ENCODE measurements at places on chromosomes 2 and 18.

- no peak for DNase-seq
These were observed 161.1 kb downstream of the FAM210A start for GRCh38 chr18:13565228-13565627.

GRCh38 chr2:39902103-39902502 lies 123.0 kb upstream of the THUMPD2 start:
- no peak for DNase-seq

- no peak for DNase-seq
These were observed 1.6 kb upstream of the RTP5 start for GRCh38 chr2:241867776-241868420.

- no peak for DNase-seq
These were observed 226.1 kb downstream of the MYCN start for GRCh38 chr2:16166327-16166981.

DNA sequence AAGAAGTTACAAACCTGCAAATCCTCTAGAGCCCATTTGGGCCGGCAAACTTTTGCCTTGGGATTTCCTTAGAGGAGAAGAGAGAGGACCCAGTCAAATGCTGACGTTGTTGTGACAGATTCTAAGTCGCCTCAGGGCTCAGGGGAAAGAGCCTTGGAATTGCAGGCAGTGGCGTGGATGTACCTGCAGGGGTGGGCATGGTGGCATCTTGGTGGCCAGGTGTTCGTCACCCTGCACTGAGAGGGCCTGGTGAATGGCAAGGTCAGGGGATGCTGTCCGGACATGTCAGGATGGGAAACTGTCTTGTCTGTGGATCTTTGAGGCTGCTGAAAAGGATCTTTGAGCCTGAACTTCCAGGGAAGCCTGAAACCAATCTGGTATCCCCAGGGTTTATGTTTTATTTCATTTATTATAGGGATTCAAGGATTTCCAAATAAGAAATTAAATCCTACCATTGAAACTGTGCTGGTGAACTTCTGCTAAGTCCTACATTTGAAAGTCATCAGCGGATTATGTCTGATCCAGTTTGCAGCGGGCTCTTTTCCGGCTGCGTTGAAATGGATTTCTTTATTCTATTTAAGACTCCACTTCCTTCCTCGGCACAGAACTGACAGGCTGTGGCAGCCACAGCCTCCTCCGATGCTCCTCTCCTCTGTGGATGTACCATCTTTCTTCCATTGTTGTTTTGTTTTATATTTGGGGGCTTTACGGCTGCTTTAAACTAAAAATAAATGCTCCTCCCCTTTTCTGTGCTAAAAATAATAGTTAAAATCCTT lies 207.6 kb downstream of the AGAP1 start:
- DNase-seq: no peak

GRCh38 chr18:65527879-65528633 lies 222.8 kb upstream of the CDH7 start:
- DNase-seq: no peak

DNA sequence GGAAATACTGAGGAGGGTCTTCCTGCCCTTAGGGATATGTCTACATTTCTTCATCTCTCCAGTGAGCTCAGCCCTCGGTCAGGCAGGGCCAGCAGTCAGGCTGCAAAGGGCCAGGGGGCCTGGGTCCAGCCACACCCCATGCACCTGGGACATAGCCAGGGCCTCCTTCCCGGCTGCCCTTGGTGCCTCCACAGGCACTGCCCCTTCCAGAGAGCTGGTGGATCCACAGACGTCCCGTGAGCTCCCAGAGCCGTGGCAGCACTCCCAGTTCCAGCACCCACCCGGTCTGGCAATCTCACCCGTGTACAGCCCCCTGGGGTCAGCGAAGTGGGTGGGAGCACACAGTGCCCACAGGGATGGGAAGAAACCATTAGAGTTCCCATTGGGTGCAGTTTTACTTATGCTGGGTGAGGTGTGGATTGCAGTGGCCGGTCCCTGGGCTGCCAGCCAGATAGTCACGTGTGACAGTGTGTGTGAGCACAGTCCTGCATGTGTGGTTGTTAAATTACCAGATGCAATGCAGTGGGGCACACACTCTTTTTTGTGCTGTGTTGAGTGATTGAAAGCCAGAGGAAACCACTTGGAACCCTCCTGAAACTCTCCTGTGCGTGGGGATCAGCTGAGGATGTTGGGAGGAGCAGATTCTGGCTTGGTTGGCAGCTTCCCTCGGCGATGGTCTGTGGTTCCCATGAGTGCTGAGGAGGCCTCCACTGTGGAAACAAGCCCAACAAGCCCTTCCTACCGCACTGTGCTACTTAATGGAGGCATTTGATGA lies 131.0 kb downstream of the SNTG2 start:
- DNase-seq: peak; percentile 18

DNA sequence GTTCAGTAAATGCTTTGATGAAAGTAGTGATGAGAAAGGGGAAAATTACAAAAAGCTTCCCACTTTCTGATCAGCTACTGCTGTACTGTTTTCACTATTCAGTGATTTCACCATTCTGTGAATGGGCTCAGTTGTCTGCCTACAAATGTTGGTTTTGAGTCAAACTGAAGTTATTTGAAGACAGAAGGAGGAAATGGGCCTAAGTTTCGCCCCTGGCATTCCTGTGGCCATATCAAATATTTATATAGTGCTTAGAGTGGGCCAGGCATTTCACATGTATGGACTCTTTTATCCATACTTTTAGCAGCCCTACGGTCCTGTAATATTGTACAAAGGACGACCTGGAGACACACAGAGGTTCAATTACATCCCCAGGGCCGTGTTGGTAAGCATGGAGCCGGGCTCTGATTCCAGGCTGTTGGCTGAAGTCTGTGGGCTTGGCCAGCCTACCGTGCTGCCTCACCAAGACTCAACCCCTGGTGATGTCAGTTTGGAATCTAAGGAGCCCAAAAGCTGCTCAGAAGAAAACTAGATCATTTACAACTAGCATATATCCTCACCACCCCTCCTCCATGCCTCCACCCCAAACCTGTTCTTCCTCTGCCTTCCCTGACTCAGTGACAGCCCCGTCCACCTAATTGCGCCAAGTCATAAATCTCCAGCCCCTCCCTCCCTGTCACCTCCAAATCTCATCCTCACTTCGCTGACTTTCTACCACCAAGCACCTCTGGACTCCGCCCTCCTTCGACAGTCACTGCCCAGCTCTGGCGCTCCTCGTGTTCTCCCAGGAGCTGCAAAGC lies 10.1 kb upstream of the GRHL1 start:
- no peak for DNase-seq

DNA sequence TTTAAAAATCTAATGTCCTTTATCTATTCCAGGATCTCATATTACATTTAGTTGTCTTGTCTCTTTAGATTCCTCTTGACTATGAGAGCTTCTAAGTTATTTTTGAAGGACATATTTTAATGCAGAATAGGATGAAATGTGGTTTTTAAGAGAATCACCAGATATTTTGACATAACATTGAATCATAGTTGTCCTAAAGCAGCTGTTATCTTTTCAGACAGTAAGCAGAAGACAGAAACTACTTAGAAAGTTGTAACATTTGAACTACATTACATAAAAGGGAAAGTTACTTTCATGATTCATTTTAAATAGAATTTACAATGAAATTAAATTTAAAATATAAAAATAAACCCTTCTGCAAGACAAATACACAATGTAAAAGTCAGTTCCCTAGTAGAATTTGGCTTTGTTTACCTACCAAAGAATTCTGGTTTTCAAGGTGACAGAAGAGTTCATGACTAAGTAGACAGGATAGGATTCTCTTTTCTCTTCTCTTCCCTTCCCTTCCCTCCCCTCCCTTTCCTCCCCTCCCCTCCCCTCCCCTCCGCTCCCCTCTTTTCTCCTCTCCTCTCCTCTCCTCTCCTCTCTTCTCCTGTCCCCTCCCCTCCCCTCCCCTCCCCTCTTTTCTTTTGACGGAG lies 186.0 kb downstream of the DIS3L2 start:
- DNase-seq: no peak

GRCh38 chr2:162025121-162025911 lies 48.7 kb downstream of the DPP4 start:
- no peak for DNase-seq

- no peak for DNase-seq
These were observed 2.0 kb downstream of the AGPS start for GRCh38 chr2:177394594-177394973.

DNA sequence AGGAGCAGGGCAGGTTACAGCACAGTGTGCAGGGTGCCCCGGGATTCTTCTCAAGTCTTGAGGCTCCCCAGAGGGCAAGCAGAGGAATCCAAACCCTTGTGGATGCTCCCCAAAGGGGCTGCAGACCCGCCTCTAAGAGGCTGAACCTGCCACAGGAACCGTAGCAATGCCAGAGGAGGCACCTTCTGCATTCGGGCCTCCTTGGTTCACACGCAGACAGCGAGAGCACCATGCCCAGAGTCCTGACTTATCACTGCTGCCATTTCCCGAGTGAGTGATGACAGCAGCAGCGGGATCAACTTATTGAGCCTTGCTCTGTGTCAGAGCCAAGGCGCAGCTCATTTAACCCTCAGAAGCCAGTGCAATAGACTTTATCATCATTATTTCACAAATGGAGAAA lies 203.5 kb downstream of the CTIF start:
- DNase-seq: no peak

- no peak for DNase-seq
These were observed 3.5 kb downstream of the RHOB start for GRCh38 chr2:20450201-20450999.

- DNase-seq: no peak
These were observed 9.7 kb upstream of the SERPINB12 start for GRCh38 chr18:63532471-63532870.

DNA sequence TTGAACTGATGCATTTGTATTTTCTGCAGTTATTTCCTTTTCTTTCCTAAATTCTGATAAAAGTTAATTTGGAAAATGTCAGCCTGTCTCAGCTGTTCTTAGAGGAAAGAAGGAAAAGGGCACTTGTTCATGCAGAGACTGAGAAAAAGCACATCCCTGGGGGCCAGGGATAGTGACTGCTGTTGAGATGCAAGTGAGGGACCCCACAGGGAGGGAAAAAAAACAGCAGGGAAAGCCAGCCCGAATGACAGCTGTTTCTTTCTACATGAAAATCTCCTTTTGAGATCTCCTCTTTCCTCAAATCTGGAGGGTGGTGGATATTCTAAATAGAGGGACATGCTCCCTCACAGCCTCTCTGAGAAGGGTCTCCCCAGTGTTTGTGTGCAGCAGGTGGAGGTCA lies 14.0 kb upstream of the MTA3 start:
- no peak for DNase-seq

DNA sequence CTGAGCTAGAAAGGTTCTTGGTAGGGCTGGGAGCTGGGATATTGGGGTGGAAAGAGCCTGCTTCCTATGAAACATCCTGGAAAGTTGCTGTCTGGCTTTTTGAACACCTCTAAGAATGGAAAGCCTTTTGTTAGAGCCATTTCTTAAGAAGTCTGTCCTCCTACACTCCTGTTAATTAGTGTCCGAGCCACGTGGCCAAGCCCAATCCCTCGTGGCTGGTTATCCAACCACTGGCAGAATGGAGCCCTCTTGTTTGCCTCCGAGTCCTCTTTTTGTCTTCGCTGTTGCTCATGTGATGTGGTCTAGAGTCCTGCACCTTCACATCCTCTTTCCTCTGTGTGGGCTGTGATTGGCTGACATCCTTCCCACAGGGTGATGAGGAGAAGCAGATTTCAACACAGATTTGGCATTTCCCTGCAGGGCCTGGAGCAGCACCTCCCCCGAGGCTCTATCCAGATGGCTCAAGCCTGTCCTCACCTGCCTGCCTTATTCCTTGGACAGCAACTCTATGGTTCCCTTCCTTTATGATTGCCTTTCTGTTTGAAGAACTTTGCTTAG lies 8.2 kb upstream of the TOGARAM2 start:
- no peak for DNase-seq

DNA sequence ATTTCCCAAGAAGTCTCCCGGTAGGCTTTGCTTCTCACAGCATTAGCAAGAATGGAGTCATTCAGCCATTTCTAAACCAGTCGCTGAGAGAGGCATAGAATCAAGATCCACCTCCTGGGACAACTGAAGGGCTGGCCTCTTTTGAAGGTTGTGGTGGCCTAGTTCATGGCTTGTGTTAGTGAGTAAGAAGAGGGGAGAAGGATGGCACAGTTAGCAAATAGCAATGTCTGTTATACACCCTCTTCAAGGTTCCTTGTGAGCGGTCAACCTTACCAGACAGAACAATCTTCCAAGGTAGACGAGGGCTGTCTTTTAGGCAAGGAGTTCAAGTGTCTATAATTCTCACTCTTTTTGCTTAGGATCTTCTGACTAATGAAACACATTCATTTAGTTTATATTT lies 35.4 kb upstream of the DNAH7 start:
- no peak for DNase-seq

DNA sequence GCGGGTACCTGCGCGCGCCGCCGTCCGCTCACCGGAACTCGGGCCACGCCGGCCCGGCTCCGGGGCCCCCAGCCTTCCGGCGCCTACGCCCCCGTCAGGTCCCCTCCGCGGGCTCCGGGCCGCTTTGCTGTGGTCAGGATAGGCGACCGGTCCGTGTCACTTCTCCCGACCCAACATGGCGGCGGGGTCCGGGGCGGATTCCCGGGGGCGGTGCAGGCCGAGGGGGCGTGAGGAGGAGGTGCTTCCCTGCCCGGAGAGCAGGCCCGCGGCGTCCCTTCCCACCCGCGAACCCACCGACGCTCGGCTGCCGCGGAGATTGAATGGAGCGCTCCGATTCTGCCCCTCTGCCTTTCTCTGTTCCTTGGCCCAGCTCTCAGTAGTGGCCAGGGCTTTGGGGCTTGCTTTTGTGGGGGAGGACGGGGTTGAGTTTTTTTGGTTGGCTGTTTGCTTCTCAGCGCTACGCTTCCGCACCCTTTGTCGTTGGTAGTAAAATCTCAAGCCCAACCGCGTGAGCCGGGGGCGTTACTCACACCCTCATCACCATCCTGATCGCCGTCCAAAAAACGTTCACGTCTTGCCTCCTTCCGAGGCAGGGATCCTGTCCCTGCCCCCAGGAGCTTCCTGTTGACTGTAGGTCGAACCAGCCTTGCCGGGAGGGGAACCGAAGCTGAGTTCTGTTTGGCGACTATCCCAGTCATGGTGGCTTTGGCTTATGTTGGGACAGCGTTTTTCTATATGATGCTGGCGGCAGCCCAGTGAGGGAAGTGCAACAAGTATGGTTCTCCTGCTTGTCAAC lies 532 bp upstream of the YES1 start:
- peak; percentile 63 for DNase-seq

DNA sequence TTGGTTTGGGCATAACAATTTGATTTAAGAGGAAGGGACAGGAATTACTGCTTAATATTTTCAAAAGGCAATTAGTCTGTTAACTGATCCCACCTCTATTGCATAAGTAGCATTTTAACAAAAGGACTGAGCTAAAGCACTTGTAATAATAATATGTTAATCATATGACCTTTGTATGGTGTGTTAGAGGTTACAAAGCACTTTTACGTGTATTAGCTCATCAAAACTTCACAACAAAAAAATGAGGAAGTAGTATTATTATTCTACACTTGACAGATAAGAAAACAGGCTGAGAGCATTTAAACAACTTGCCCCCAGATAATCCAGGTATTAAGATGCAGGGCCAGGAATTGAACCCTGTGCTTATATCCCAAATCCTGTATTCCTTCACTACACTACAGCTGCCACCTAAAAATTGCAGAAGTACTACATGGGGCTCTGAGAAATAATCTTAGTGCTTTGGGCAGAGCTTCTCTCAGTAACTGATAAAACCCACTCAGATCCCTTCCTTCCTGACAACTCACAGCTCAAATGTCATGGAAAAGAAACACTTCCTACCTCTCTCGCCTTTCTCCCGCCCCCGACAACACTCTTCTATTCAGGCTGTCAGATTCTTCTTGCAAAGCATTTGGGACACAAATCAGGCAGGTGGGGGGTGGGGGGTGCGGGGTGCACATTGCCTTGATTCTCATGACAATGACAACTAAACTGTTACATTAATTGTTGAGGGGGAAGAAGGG lies 20.7 kb upstream of the KCTD1 start:
- no peak for DNase-seq
